ENCODE measurements at places on chromosomes 7 and 10.

DNA sequence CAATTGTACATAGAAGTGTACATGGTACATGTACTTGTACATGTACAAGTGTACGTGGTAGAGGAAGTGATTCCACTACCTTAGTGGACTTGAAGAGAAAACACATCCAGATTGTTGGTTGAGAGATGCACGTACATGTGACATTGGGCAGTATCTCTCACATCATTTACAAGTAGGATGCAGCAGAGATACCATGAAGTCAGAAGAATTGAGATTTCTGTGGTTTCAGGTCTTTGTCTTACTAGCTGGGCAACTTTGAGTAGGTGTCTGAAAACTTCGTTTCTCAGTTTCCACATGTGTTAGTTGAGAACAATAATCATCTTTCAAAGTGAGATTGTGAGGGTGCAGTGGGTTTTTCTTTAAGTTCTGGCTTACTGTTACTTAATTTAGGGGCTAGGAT is 21.5 kb downstream of the CLDN12 start:
- DNase-seq: no peak

DNA sequence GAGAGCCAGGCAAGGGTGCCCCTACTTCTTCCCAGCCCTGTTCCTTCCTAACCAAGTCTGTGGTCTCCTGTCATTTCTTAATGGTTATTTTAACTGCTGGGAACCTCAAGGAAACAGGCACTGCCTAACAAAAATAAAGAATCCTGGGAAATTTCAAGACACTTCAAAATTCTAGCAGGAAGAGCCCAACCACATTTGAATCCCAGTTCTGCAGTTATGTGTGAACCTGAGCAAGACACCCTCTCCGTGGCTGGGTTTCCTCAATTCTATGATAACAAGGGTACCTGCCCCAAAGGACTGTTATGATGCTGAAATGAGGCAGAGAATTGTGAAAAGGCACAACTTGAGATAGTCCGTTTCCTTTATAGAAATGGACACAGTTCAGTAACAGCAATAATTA is 36.2 kb upstream of the DUSP5 start:
- no peak for DNase-seq

GRCh38 chr7:50362712-50363282 is 58.3 kb downstream of the IKZF1 start:
- DNase-seq: peak; percentile 81

DNA sequence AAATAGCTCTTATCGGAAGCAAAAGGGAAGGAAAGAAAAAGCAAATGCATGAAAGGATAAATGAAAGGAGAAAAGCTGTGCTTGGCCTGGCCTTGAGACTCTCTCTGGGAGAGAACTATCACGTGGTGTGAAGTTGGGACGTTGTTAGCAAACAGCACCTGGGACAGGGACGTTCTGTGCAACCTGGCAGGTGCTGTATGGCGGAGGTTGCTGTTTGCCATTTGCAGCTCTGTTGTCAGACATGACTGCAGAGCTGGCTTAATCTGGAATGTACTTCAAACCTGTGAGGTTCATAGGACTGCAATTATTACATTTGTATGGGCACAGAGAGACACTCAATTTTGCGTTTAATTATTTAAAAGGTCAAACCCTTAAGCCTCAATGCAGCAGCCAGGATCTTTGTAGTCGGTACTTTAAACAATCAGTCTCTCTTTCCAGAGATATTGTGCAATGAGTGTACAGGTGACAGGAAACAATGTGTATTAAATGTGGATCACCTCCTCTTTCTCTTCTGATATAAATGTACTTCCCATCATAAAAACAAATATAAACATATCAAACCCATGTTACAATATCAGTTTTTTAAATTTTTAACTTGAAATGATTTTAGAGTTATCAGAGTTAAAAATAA is 800.5 kb upstream of the KCND2 start:
- no peak for DNase-seq

DNA sequence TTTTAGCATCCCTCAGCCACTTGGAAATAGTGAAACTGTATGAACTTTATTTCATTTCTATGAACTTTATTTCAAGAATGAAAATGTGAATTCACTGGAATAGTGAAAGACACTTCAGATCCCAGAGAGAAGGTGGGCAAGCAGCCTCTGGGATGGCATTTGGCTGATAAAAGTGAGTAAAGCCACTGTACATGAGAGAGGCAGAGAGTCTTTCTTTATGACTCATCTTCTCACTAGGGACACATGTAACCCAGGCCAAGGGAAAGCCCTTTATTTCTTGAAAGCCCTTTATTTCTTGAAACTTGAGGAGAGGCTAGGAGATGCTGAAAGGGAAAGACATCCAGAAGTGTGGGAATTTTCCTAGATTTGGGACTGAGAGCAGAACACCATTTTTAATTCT is 148.9 kb upstream of the SMIM30 start:
- DNase-seq: no peak

DNA sequence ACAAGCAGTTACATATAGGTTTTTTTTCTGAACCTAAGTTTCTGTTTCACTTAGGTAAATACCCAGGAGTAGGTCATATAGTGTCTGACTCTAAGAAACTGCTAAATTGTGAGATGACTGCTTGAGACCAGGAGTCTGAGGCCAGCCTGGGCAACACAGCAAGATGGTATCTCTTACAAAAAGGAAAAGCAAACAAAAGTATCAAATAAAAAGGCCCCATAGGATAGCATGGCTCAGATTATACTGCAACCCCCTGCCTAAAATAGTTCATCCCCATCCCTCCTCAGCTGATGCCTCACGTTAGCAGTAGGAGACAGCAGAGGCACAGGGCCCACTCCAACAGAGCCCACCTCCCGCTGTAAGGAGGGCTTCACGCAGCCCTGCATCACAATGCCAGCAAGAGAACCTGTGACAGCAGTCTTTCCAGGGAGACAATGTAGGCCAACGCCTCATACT is 90.3 kb downstream of the SRPK2 start:
- DNase-seq: peak; percentile 12

DNA sequence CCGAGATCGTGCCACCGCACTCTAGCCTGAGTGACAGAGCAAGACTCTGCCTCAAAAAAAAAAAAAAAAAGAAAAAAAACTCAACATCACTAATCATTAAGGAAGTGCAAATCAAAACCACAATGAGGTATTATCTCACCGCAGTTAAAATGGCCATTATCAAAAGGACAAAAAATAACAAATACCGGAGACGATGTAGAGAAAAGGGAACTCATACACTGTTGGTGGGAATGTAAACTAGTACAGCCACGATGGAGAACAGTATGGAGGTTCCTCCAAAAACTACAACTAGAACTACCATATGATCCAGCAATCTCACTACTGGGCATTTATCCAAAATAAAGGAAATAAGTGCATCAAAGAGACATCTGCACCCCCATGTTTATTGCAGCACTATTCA is 24.3 kb downstream of the GRK5 start:
- no peak for DNase-seq

- no peak for DNase-seq
These were observed 378.4 kb upstream of the NRP1 start for GRCh38 chr10:33712825-33713224.

GRCh38 chr10:43816351-43817321 is 168.0 kb upstream of the ZNF32 start:
- DNase-seq: peak; percentile 83

DNA sequence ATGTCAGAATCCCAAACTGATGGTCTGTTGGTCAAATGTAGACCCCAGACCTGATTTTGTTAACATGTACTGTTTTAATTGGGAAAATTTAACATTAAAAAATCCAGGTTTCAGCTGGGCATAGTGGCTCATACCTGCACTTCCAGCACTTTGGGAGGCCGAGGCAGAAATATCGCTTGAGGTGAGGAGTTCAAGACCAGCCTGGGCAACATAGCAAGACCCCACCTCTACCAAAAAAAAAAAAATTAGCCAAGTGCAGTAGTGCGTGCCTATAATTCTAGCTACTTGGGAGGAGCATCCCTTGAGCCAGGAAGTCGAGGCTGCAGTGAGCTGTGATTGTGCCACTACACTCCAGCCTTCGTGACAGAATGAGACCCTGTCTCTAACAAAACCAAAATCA is 15.9 kb upstream of the CAMK2G start:
- no peak for DNase-seq

- no peak for DNase-seq
These were observed 382.7 kb downstream of the RPS24 start for GRCh38 chr10:78416031-78417011.

DNA sequence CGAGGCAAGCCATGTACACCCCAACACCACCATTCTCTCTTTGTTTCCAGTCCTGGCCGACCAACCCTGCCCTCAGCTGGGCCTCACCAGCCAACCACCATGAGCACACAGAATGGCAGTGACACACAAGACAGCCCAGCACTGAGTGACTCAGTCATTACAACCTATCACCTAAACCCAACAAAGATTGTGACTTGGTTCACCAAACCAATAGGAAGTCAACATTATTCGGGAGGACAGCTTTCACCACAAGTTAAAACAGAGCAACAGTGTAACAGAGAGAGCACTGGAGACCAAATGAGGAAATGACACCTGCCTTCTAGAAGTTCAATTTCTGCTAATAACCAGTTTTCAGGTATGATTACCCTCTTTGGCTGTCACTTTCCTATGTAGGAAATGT is 72.1 kb downstream of the DNMBP start:
- DNase-seq: no peak

DNA sequence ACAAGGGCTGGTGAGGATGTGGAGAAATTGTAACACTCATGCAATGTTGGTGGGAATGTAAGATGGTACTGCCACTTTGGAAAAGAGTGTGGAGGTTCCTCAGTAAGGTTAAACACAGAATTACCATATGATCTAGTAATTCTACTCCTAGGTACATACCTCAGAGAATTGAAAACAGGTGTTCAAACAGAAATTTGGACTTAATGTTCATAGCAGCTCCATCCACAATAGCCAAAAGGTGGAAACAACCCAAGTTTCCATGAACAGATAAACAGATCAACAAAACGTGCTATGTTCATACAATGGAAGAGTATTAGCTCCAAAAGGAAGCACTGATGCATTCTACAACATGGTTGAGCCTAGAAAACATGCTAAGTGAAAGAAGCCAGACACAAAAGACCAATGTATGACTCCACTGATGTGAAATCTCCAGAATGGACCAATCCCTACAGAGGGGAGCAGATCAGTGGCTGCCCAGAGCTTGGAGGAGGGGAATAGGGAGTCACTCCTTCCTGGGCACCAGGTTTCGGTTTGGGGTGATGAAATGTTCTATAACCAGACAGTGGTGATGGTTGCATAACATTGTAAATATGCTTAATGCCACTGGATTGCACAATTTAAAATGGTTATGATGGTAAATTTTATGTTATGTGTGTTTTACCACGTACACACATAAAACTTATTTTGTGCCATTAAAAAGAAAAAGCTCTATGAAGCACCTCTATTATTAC is 5.7 kb upstream of the WDR86 start:
- no peak for DNase-seq

- DNase-seq: no peak
These were observed 360.8 kb downstream of the CRPPA start for GRCh38 chr7:16060502-16060901.

DNA sequence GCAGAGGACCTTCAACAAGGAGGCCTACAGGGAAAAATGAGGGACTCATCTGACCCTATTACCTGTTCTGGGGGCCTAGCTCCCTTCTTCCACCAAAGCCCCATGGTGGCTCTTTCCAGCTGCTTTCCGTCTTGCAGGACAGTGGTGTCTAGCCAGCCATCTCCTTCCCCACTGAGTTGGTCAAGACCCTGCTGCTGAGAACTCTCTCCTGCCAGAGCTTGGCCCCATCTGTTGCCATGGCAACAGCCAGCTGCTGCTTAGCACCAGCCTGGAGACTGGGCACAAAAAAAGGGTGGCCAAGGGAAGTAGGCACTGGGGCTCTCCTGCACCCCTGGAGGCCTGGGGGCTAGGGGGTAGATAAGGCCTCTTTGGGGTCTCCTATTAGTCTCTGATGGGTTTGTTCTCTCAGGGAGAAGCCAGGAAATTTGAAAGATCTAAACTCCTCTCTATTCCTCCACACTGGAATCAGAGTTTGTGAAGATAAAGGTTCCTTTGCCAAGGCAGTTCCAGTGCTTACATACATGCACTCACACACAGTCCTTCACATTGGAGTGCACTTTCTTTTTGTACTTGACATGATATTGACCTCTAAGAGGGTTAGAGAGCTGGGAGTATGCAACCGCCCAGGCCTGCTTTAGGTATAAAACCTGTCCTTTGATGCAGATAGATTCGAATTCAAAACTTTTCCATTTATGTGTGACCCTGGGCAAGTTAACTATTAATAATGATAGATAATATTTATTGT is 15.8 kb downstream of the TSPAN33 start:
- no peak for DNase-seq

GRCh38 chr7:100957832-100958421 is 8.6 kb downstream of the MUC3A start:
- DNase-seq: no peak

DNA sequence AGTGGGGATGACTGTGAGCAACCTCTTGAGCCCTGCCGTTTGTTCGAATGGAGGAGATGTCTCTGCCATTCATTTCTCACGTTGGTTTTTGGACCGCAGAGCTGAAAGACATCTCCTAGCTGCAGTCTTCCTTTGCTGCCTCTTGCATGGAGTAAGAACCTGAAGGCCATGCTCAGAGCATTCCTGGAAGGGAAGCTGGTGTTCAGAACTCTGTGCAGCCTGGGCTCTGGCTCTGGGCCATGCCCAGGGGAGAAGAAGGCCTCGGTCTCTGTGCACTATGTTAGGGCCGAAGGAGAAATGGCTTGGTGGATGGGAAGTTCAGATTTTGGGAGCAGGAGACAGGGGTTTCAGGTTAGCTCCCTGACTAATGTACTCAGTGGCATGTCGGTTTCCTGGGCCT is 22.9 kb downstream of the SFTPD start:
- no peak for DNase-seq

- no peak for DNase-seq
These were observed 55.1 kb downstream of the VOPP1 start for GRCh38 chr7:55517191-55517633.

DNA sequence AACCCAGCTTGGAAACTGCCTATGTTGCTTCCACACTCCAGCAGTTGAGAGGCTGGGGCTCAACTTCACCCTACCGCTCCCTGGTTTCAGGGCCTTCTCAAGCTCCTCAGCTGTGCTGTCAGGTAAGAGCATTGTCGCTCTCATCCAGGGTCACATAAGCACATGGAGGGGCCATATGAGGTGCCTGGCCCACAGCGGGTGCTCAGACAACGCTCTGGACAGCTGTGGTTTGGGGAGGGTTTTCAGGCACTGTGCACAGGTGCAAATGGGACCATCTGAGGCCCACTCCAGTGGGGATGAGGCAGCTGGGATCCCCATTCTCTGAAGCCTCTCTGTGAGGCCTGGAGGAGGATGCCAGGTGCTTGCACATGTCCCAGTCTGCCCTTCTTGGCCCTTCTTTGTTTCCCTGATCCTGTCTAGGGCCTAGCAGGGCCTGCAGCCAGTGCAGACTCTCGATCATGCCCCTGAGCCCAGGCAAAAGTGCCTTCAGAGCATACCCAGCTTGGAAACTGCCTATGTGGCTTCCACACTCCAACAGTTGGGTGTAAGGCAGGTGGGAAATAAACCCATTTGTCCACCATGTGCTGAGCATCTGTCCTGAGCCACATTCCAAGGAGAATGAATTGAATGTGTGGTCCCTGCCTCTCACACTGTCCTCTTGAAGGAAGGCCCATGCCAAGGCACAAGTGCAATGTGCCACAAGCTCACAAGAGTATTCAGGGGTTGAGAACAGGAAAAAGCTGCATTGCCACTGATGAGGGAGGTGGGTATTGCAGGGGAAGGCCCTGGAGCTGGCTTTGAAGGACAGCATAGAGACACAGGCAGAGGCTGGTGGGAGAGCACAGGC is 40.3 kb downstream of the VSTM4 start:
- no peak for DNase-seq

GRCh38 chr10:3452683-3453361 is 280.2 kb upstream of the PITRM1 start:
- DNase-seq: no peak

All from CD4-positive, alpha-beta memory T cell (primary cell).